NCI-H187 (cell line): ENCODE measurements at places on chromosomes 3 and 15.

- DNase-seq: no peak
These were observed 139.9 kb downstream of the PLCH1 start for GRCh38 chr3:155604967-155605366.

GRCh38 chr3:38992117-38992760 lies 59.5 kb downstream of the SCN11A start:
- no peak for DNase-seq

DNA sequence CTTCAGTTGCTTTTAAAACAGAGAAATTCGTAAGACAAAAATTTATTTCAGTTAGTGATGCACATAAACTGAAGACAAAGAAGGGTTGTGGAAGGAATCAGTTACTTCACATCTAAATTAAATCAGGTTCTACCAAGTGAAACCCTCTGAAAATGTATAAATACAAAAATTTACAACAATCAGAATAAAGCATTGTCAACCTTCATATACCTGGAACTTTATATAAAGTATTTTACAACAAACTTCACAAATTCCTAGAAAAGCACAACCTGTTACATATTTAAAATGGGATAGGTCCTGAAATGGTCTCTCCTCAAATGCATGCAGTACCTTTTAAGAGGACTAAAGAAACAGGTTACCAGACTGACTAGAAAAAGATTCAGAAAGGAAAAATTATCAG lies 26.9 kb downstream of the ATOSA start:
- no peak for DNase-seq

- DNase-seq: no peak
These were observed 21.7 kb downstream of the EEFSEC start for GRCh38 chr3:128174675-128175590.

DNA sequence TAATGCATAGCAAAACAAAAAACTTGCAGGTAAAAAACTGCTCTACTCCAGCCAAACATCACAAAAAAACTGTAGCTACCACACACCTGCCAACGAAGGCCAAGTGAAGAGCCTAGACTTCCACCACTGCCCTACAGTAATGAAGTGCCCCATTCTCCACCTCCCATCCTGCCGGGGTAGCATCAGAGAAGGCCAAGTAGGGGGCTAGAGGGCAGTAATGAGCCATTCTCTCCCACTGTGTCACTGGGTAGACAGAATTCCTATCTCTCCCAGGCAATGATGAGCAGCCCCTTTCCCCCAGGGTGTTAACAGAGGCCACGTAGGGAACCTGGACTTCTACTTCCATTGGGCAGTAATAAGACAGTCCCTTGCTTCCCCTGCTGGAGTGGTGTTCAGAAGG lies 9.5 kb downstream of the SEC22C start:
- DNase-seq: no peak

- DNase-seq: no peak
These were observed 31.0 kb downstream of the RNU5B-1 start for GRCh38 chr15:65335278-65336055.

GRCh38 chr3:170171563-170171962 lies 10.0 kb downstream of the PHC3 start:
- no peak for DNase-seq

GRCh38 chr3:12893852-12894251 lies 52.5 kb upstream of the RPL32 start:
- no peak for DNase-seq

GRCh38 chr15:82132742-82133141 lies 86.9 kb upstream of the MEX3B start:
- no peak for DNase-seq
